H9 (cell line): ENCODE measurements at places on chromosomes 12 and 14. TPM values are rescaled to one million over a fixed set of nuclear protein-coding genes. Genes with fewer than 3 reads are reported as not detected.

DNA sequence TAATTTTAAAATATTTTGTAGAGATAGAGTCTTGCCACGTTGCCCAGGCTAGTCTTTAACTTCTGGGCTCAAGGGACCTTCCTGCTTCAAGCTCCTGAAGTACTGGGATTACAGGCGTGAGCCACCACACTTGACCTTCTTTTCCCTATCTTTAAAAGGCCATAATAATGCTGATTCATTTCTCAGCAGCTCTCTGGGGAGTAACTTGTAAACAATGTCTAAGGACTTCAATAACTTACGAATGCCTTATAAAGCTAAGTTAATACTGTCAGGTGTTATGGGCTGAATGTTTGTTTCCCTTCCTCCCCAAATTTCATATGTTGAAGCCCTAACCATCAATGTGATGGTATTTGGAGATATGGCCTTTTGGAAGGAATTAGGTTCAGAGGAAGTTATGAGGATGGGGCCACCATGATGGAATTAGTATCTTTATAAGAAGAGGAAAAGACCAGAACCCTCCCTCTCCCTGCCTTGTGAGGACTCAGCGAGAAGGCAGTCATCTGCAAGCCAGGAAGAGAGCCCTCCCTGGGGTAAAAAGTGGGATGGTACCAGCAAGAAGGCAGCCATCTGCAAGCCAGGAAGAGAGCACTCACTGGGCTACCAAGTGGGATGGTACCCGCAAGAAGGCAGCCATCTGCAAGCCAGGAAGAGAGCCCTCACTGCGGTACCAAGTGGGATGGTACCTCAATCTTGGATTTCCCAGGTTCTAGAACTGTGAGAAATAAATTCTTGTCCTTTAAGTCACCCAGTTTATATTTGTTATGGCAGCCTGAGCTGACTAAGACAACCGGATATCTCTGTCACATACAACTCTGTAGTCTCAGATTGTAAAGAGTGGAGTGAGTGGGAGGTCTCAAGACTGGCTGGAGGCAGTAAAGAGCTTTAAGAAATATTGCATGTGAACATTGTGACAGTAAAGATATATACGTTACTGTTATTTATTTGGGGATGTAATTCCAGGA lies 16.3 kb upstream of the YBX3 start:
- no peaks in the 10 kb centered on the region for H3K27me3 ChIP-seq
- DNase-seq: no peak
- no peak overlapping the region for H3K4me3 ChIP-seq
- no peaks in the 10 kb centered on the region for H3K36me3 ChIP-seq
- H3K4me1 ChIP-seq: no peaks in the 10 kb centered on the region; the same call in 1 of the 2 replicates

PYM1 gene
- 58.1 and 58.9 TPM in 2 replicates for total RNA-seq

- H3K36me3 ChIP-seq: no peaks in the 10 kb centered on the region
- DNase-seq: no peak
- no peak overlapping the region for H3K27ac ChIP-seq
- no peaks in the 10 kb centered on the region for H3K27me3 ChIP-seq
Measured at GRCh38 chr12:49744363-49744885, 3.1 kb downstream of the TMBIM6 start.

GRCh38 chr12:52149651-52150241 lies 42.1 kb downstream of the KRT80 start:
- DNase-seq: peak; percentile 53
- no peaks in the 10 kb centered on the region for H3K27me3 ChIP-seq
- peaks cover 3% of the 10 kb centered on the region; the same call in 1 of the 2 replicates for H3K4me1 ChIP-seq
- no peak overlapping the region for H3K4me3 ChIP-seq
- H3K36me3 ChIP-seq: no peaks in the 10 kb centered on the region

DNA sequence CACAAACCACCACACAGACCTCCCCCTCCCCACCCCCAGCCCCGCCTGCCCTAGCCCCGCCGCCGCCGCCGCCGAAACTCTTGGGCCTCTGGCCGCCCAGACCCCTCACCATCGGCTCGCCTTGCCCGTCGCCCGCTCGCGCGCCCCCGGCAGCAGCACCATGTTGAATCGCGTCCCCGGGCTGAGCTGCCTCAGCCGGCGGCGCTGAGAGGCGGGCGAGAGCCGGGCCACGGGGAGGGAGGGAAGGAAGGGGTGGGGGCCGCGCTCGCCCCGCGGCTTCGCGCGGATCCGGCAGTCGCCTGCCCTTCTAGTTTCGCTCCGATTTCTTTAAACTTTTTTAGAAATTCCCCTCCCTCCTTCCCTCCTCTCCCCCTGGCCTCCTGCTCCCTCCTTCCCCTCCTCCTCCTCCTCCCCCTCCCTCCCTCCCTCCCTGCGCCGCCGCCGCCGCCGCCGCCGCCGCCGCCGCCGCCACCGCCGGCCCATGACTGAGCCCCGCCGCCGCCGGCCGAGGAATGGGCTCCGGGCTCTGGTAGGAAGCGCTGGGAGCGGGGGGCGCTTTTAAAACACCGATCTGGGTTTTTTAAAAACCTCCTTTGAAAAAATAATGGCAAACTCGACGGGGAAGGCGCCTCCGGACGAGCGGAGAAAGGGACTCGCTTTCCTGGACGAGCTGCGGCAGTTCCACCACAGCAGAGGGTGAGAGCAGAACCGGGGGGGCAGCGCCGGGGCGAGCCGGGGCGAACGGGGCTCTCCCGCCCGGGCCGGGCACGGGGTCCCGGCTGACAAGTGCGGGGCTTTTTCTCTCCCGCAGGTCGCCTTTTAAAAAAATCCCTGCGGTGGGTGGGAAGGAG lies at the start of gene ARID2:
Gene ARID2, plus strand, starts transcription at position 474 of the 851 bp plus-strand sequence. Its CDS starts 131 bp downstream, at position 605.
- DNase-seq: peak; percentile 63
- no peaks in the 10 kb centered on the region for H3K4me1 ChIP-seq
- H3K4me3 ChIP-seq: peak within 1 kb of the TSS; percentile 99
- no peaks in the 10 kb centered on the region for H3K27me3 ChIP-seq
- peaks cover 22% of the 10 kb centered on the region for H3K36me3 ChIP-seq
